Kidney (tissue), 22 donors: ENCODE measurements at places on chromosomes 4 and X. TPM values are rescaled to one million over a fixed set of nuclear protein-coding genes. Genes with fewer than 3 reads are reported as not detected.

DNA sequence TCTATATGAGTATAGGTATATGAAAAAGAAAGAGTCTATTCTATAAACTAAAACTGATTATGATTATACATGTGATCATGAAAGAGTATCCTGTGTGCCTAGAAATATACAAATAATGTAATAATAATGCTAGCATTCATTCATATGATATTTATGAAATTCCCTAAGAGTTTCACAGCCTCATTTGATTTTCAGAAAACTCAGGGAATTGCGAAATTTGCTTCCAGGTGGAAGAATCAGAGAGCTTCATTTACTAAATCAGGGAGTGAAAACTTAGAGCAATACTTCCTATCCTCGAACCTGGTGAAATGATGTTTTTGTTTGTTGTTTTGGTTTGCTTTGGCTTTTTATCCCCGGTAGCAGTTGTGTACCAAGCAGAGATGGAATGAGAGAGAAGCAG lies 1105.7 kb upstream of the SLIT2 start:
- DNase-seq = no peak

CLDN2 gene
- polyA plus RNA-seq = 74.1 TPM

HELT gene
- polyA plus RNA-seq = 0.37 TPM

CPZ gene
- 1.2 TPM for polyA plus RNA-seq

MBTPS2 gene
- polyA plus RNA-seq = 4.9 TPM
